ENCODE measurements at places on chromosomes 16 and 17.

- no peak for DNase-seq
These were observed 13.7 kb downstream of the HIC1 start for GRCh38 chr17:2068519-2069051.

DNA sequence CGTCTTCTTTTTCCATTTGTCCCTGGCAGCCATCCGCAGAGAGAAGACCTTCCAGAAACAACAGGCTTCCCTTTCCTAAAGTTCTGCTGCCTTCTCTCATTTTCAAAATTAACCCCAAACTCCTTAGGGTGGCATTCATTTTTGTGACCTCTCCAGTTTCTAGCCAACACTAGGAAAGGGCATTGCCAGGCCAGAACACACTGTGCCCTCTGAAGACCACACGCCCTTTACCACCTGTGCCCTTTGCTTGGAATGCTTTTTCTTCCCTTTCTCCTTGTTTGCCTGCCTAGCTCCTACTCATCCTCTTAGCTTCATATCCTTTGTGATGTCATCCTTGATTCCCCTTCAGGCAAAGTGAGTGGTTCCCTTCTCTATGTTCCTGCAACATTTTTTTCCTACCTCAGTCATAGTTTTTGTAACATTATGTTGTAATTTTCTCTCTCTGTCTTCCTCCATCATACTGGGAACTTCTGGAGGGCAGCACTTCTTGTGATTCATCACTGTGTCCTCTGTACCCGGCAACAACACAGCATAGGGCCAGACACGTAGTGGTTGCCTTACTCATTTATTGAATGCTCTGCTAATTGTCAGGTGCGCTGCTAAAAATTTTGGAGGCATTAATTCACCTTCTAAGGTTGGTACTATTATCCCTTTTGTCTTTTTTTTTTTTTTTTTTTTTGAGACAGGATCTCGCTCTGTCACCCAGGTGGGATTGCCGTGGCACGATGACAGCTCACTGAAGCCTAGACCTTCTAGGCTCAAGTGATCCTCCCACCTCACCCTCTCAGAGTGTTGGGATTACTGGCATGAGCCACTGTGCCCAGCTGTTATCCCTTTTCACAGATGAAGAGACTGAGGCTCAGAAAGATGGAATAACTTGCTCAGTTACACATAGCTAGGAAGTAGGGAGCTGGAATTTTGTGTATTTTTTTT is 1.0 kb downstream of the KAT8 start:
- no peak for DNase-seq

DNA sequence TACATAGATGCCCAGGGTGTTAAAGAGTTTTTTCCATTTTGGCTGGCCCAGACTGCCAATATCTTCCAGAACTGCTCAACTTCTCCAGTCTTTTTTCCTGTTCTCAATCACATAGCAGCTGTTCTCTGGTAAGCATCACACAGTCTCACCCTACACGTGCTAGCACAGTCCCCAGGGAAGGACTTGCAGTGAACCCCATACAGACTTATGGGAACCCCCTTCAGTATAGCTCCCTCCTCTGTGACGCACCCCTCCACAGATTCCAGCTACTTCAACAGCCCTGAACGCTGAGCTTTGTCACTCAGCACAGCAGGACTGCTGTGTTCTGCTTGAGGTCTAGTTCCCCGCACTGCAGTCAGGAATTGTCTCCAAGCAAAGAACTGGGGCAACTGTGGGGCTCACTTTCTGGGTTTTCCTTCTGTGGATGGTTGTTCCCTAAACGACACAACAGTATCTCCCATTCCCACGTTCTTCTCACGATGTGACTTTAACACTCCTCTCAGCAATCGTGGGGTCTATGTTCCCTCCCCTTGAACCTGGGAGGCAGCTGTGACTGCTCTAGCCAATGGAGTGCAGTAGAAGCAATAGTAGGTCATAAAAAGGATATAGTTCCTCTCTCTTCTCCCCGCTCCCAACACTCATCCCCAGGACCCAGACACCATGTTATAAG is 3.6 kb downstream of the MMP28 start:
- DNase-seq: no peak

- DNase-seq: no peak
These were observed 21.6 kb upstream of the DYNLRB2 start for GRCh38 chr16:80519189-80519588.

GRCh38 chr17:31511580-31511979 is 120.1 kb downstream of the RAB11FIP4 start:
- DNase-seq: no peak

DNA sequence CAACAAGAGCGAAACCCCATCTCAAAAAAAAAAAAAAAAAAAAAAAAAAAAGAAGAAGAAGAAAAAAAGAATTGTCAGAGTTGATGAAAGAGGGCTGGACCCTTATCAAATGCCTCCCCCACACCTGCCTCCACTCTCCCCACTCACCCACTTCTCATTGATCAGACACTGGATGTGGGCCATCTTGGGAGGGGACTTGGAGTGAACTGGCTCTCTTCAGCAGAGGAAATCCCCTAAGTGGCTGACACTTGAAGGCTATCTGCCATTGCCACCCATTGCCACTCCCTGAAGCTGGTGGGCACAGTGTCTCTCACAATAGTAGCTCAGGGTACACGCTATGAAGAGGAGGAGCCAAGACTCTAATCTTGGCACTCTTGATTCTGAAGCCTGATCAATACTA is 1.6 kb downstream of the ITGA2B start:
- no peak for DNase-seq

- no peak for DNase-seq
These were observed 51.6 kb upstream of the LYRM9 start for GRCh38 chr17:27944546-27945332.

GRCh38 chr17:55348749-55349354 is 72.8 kb downstream of the MMD start:
- DNase-seq: peak; percentile 17

DNA sequence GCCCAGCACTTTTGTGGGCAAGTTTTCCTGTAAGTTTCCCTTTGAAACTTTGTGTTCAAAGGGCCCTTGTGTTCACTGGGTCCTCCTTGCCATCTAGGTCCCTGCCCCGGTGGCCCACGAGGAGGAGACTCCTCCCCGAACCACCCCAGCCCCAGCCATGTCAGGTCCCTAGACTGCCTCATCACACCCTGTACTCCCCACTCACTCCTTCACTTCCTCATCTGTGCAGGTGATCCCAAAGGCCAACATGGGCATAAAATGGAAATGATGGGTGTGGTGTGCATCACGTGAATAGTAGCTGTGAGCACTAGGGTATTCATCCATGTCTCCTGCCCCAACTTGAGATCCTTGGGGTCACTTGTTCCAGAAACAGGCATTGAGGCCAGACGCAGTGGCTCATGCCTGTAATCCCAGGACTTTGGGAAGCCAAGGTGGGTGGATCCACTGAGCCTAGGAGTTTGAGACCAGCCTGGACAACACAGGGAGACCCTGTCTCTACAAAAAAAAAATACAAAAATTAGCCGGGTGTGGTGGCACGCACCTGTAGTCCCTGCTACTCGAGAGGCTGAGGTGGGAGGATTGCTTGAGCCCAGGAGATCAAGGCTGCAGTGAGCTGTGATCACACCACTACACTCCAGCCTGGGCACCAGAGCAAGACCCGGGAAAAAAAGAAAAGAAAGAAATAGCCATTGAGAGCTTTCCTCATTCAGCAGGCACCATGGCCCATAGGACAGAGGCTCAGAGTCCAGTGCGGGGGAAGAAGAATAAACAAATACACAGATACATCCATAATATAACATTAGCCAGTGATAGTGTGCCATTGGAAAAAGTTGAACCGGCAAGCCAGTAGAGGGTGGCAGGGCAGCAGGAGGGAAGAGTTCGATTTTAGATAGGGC is 74.5 kb downstream of the KATNIP start:
- DNase-seq: no peak

DNA sequence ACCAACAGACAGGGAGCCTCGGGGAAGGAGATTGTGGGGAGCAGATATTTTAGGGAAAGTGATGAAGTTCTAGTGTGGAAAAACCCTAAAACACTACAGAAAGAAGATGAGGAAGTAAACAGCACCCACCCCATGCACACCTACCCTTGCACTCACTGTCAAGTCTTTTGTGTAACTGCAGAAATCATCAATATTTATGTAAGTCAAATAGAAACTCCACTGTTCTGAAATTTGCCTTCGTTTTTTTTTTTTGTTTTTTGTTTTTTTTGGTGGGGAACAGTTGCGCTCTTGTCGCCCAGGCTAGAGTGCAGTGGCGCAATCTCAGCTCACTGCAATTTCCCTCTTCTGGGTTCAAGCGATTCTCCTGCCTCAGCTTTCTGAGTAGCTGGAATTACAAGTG is 273.4 kb downstream of the CPPED1 start:
- no peak for DNase-seq

- no peak for DNase-seq
These were observed 43.9 kb upstream of the BHLHA9 start for GRCh38 chr17:1226308-1226707.

DNA sequence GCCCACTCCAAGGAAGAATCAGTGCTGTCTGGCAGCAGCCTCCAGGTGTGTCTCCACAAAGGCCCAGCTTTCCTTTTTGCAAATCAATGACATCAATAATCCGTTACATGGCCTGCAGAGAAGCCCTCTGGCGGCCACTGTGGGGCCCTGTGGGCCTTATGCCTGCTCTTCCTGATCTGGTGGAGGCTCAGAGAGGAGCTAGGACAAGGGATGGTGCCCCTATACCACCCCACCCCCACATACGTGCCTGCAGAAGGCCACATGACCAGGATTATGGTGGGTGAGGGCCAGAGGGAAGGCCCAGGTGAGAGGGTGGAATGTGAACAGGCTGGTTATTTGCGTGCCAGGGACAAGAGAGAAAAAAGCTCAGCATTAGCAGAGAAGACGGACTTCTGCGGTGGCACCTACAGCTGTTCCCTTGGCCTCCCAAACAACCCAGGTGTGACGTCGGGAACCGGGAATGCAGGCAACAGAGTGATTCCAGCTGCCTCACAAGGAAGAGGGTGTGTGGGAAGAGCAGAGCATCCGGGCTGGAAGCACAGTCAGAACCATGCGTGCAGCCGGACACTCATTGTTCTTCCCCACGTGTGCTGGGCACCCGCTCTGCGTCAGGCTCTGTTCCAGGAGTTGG is 22.5 kb downstream of the EIF4A3 start:
- DNase-seq: no peak

- no peak for DNase-seq
These were observed 16.6 kb downstream of the CHAD start for GRCh38 chr17:50451943-50452629.

DNA sequence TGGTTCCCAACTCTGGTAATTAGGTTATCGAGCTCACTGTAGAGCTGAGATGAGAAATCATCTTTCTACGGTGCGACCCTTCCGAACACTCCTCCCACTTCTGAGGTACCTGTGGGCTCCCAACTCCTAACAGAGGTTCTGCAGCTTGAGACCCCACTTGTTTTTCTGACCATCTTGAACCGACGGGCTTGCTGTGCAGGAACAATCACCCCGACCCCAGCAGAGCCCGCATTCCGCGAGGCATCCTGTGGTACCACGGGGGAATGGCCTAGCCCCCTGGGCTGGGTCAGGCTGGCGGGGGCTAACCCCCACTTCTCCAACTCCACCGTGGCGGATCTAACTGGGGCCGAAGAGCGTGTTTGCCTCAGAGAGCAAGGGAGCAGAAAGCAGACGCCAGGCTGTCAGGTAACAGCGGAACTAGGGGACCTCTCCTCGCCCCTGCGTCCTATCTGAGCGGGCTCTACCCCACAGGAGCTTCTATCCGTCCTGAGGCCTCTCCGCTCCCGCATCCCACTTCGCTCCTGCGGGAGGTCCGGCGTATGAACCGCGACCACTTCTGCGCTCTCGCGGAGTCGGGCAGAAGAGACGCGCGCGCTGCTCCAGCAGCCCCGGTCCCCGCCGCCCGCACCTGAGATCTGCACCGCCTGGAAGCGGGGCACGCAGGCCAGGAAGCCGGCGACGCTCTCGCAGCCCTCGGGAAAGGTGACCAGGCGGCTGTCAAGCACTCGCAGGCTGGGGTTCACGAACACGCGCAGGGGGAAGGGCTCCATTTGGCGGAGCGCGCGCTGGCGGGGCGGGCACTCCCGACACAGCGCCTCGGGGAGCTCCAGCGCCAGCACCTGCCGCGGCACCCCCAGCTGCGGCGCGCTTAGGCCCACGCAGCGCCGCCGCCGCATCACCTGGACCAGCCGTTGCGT is 761 bp downstream of the PDF start:
- peak; percentile 43 for DNase-seq

GRCh38 chr17:10125531-10126275 is 72.7 kb downstream of the GAS7 start:
- DNase-seq: no peak

GRCh38 chr17:43641416-43641815 is 20.3 kb downstream of the MEOX1 start:
- DNase-seq: no peak

DNA sequence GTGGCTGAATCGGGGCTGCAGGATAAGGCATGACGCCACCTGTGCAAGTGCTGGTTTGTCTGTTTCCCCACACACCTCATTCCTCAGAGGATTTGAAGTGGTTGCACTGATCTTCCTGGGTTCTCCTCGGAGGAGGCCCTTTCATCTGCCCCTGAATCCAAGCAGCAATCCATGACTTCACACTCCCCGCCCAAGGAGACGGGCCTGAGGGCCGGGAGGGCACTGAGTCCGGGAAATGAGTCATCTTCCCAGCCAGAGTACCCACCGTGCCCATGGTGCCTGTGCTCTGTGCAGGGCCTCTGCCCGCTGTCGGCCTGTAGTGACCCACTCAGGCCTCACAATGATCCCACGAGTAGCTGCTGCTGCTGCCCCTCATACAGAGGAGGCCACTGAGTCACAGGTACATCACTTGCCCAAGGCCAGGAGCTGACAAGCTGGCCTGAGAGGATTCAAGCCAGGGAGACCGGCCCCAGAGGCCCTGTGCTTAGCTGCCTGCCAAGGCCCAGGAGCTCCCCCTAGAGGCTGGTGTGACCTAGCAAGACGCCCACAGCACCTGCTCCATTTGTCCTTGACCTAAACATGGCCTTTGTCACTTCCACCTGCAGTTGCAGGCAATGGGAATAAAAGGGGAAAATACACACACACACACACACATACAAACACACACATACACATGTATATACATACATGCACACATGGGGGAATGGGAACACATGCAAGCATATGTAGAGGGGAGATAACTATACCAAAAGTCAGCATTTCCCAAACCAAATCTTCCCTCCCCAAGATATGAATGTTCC is 240.0 kb downstream of the C16orf95 start:
- DNase-seq: peak; percentile 13

DNA sequence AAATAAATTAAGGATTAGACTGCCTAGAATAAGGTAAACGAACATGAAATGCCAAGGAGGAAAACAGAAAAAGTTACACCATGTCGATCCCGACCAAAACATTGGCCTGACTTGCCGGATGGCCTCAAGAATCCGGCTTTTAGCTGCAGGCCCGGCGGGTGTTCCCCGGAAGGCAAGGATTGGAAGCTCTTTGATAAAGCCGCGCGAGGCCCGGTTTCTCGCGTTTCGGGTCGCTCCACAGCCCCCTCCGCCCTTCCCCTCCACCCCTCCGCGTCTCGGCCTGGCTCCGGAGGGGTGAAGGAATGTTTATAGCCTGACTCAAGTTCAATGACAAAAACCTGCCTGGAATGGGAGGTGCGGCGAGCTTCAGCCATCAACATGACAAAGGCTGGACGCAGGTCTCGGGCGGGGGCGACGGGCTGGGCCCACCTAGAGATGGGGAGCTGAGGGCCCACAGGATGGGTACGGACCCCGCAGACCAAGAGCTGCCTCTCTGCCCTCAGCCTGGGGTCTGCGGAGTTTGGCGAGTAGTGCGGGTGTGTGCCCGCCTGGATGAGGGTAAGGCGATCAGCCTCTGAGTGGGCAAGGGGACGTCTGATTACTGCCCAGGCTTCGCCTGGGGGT is 2.6 kb downstream of the PRAC1 start:
- no peak for DNase-seq

GRCh38 chr17:49343273-49343672 is 18.8 kb downstream of the ZNF652 start:
- no peak for DNase-seq

- DNase-seq: no peak
These were observed 37.7 kb downstream of the DUSP14 start for GRCh38 chr17:37527249-37527851.
